ENCODE measurements at places on chromosomes 4 and X.
A peak's percentile ranks its signal among the peaks of the same experiment; 100 is the strongest.

- DNase-seq: no peak
These were observed 47.7 kb downstream of the PHKA1 start for GRCh38 chrX:72666451-72666850.

DNA sequence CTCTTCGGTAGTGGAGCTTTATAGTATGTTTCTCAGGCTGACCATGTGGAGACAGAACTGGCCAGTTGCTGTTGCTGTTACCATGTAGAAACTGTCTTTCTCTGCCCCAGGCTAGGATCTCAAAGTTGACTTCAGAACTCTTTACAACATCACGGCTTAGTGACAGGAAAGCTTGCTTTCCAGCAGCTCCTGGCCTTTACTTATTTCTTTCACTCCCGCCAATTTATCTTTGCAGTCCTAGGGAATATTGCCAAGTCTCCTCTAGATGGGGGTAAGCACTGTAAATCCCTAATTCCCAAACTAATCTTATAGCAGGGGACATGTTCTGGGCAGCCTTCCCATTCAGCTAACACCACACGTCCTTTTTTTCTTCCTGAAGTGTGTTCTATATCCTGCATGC, 631.6 kb downstream of the SPRY1 start:
- no peak for DNase-seq

DNA sequence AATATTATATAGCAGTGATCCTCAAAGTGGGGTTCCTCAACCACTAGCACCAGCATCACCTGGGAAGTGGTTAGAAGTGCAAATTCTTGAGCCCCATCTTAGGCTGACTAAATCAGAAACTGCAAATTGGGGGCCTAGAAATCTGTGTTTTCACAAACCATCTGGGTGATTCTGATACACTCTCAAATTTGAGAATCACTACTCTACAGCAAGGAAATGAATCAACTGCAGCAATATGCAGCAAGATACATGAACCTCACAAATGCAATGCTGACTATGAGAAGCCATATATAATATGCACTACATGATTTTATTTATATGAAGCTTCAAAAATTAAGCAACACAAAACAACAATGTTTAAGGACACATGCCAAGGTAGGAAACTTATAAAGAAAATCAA, 36.2 kb upstream of the IRS4 start:
- no peak for DNase-seq

DNA sequence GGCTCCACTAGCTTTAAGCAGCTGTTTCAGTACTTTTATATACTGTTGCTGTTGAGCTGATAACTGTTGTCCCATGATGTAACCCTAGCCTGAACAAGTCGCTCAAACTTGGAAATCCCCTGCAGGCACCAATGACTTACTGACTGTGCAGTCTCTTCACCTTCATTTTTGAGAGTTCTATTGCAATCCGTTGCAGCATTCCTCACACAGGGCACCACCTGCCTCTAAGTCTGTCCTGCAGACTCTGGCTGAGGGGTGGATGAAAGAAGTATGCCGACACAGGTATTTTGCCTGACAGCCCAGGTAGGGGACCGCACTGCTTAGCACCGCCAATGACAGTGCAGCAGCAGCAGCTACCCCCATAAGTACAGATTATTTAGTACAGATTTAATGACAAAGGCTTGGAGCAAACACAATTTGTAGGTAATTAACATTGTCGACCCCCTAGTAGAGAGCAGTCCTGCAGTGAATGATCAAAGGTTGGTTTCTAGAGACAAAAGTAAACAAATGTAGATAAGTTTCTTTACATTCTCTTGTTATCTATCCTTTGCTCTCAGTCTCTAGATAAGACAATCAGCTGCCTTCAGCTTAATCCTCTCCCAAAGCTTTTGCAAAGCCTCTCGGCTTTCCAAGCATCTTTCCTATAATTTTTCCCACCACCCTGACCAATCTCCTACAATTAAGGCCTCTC, 205.0 kb downstream of the PABPC4L start:
- no peak for DNase-seq

GRCh38 chr4:180106997-180107396, 2136.2 kb upstream of the TENM3 start:
- DNase-seq: no peak

- no peak for DNase-seq
These were observed 471.5 kb downstream of the CCSER1 start for GRCh38 chr4:90598741-90599140.

DNA sequence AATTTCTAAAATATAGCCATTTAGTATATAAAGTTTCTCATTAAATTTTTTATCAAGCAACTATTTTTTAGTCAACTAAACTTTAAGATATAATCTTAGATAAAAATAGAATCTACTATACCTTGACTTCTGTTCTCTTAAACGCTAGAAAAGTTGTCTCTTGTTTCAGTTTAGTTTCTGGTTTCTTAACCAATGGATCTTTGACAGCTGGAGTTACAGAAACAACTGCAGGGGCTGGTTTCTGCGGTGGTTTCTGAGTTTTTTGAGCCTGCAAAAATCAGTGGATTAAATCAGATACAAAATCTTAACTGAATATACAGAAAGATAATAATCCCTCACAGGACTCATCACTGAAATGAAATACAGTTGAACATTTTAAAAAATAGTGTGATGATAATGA, 21.9 kb downstream of the INTS12 start:
- DNase-seq: no peak

DNA sequence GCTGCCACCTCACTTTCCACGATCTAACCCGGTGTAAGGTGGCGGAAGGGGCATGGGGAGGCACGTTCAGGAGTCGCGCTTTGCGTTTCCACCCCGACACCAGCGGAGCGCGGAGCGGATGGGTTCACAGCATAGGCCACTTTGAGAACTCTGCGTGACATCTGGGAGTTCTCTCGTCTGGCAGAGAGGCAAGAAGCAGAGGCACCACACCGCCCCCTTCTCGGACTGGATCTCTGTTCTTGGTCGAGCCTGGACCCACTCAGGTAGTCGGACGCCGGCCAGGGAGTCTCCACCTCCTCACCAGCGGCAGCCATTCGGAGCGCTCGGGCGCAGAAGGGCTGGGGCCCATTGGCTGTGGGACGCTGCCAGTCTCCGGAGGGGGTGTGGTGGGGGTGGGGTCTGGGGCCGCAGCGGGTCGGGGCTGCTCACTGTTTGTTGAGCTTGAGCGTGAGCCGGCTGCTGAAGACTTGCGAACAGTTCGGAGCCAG, at the start of gene DACH2:
DACH2 (plus strand) TSS at position 428 of the 488 bp plus-strand sequence.
- no peak for DNase-seq

DNA sequence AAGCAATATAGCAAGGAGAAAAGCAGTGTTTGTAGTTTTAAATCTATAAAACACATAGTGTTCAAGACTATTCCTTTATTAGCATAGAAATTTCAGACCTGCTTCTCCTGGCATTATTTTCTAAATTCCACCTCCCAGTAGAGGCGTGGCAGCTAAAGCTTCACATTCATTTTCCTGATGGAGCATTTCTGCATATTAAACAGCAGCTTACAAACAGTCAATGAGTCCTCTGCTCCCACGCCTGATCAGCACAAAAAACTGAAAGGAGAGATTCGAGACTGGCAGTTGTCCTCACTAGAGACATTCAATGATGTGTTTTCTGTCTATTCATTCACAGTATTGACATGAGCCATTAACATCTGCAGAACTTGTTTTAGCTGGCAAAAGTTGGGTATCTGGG, 61.4 kb downstream of the SHISA3 start:
- DNase-seq: no peak

DNA sequence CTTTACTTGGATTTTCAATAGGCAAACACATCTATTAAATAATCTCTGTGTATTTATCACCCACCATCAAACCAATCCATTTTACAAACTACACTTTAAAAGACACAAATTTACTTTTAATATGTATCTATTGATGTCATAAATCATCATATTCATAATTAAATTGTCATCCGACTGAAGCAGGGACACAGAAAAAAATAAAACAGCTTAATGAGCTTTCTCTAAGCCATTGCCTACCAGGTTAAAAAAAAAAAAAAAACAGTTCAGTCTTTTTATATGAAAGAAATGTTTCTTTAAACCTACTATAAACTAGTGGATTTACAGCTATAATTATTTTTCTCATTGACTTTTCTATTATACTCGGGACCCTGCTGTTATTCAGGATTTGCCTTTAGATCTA, 57.3 kb downstream of the PABPC4L start:
- DNase-seq: no peak

DNA sequence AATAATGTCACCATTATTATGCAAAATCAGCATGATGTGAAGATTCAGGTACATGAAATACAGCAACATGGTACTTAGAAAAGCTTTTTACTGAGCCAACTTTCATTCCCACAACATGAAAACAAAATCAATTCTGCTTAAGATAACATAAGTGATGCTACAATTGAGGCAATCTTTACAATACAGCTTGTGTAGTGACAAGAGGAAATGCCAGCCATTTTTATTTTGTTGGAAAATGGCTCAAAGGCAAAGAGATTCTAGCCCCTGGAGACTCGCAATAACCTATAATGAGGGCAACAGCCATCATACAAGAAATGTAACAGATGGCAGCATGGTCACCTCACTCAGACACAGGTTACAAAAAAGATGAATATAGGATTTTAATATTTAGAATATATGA, 560.4 kb downstream of the SPOCK3 start:
- DNase-seq: no peak

DNA sequence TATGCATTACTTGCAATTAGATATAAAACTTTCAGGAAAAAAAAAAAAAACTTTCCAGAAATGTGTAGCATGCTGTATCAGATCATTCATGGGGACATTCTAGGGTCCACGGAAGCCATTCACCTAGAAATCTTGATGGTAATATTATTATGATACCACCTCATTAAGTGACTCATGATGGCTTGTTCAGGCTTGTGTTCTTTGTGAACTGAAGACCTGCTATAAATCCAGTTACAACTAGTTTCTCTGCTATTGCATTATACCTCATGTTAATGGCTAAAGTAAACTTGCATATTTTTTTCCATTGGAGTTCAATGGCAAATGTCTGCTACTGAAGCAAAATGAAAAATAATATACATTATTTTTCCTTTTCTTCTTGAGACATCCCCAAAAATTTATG, 35.3 kb upstream of the PTPN13 start:
- DNase-seq: peak; percentile 18

- no peak for DNase-seq
These were observed 495.1 kb upstream of the FAM241A start for GRCh38 chr4:111650146-111650545.

- DNase-seq: no peak
These were observed 29.2 kb upstream of the LARP1B start for GRCh38 chr4:128031756-128032384.

GRCh38 chr4:113674733-113675132, 86.8 kb downstream of the CAMK2D start:
- no peak for DNase-seq

- peak; percentile 3 for DNase-seq
These were observed 1273.0 kb downstream of the RAPGEF2 start for GRCh38 chr4:160375772-160376452.

GRCh38 chr4:30094887-30095286, 625.3 kb upstream of the PCDH7 start:
- DNase-seq: peak; percentile 45

Measured in M059J (cell line).